Panc1 (cell line): ENCODE measurements at places on chromosomes 13 and 19. TPM values are rescaled to one million over a fixed set of nuclear protein-coding genes. Genes with fewer than 3 reads are reported as not detected.

GRCh38 chr13:45775401-45775963 lies 73.4 kb downstream of the CBY2 start:
- no peak for DNase-seq

DNA sequence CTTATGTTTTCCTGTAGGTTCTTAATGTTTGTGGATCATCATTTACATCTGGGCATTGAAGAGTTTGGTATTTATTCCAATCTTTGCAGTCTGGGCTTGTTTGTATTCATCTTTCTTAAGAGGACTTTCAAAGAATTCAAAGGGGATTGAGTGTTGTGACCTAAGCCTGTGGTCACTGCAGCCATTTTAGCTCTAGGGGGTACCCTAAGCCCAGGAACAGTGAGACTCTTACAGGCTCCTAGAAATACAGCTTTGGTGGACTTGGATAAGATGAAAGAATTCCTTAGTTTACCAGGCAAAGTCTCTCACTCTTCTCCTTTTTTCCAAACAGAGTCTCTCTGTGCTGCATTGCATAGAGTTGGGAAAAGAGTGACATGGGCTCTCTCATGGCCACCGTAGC lies 2539.0 kb upstream of the PCDH20 start:
- no peak for DNase-seq

The MATK gene
- 0.21 TPM for total RNA-seq

The PSG1 gene
- total RNA-seq = not detected

GRCh38 chr13:37997641-37998040 lies 128.1 kb upstream of the TRPC4 start:
- DNase-seq = no peak

DNA sequence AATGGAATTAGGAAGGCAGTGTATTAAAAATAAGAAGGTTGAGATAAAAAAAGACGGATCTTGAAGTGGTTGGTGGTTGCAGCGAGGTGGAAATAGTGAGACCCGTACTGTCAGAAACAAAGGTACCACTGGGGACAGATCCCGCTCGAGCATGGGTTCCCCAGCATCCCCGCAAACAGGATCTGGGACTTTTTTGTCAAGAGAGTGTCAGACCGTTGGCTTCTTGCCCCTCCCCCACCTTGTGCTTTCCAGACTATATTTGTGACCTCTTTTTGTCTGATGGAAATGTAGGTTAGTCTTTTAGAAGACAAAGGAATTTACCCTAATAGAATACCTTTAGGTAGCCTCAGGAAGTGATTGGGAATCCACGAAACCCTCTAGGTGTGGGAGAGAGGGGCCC lies 4.2 kb downstream of the GATAD2A start:
- DNase-seq = no peak

The ZNF558 gene
- total RNA-seq = 43.3 TPM

GRCh38 chr13:93140912-93141311 lies 85.7 kb upstream of the GPC6 start:
- no peak for DNase-seq

- no peak for DNase-seq
Measured at GRCh38 chr13:105329359-105329758, 1206.1 kb downstream of the EFNB2 start.

DNA sequence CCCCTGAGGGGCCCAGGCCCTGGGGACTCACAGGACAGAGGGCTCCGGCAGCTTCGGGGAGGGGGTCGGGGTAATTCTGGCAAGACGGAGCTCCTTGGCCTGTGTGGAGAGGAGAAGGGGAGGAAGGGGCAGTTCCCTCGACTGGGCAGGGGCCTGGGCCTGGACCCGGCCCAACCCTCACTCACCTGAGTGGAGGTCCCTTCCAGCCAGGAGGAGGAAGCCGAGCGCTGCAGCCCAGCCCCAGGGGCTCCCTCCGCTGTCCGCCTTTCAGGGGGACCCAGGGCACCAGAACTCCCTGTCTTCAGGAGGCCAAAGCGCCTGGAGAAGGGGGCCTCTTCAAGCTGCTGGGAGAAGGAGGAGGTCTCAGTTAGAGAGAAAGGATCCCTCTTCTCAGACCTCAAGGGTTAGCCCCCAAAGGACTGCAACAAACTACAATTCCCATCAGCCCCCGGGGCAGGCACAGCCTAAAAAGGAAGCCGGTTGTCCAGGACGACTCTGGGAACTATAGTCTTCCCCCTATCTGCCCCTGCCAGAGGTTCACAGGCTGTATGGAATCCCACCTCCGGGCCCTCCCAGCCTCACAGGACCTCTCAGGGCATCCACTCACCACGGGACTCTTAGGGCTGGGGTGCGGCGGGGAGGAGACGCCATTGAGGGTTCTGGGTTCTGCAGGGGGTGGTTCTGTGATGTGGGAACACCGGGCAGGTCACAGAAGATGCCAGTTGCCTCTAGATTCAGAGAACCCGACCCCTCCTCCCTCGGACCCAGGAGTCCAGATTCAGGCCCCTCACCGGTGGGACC lies 19.8 kb downstream of the EPS8L1 start:
- DNase-seq = no peak

DNA sequence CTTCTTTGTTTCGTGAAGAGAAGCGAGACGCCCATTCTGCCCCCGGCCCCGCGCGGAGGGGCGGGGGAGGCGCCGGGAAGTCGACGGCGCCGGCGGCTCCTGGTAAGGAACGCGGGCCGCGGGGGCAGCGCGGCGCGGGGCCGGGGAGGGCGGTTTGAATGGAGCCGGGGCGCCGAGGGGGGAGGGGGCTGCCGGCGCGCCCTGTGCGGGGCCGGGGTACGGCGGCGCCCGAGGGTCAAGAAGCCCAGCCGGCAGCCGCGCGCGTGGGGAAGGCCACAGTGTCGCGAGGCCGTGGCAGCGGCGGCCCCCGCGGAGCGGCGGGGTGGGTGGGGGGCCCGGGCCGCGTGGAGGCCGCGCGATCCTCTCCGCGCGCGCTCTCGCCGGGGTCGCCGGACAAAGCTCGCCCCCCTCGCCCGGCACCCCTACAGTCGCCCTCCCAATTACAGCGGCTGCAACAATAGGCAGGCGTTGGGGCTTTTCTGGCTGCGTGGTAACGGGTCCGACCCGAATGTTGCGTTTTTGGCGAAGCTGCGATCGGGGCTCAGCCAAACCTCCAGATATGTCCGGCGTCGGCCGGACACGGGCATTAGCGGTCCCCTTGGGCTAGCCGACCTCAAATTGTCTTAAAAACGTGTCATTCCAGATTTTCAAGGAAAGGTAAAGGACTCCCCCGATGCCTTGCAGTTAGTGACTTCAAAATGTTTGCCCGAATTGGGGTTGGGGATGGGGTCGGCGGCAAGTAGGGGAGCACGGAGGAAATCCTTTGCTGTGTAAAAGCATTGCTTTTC lies 437 bp downstream of the SMARCA4 start:
- no peak for DNase-seq

The OPA3 gene
- 20.3 TPM for total RNA-seq

DNA sequence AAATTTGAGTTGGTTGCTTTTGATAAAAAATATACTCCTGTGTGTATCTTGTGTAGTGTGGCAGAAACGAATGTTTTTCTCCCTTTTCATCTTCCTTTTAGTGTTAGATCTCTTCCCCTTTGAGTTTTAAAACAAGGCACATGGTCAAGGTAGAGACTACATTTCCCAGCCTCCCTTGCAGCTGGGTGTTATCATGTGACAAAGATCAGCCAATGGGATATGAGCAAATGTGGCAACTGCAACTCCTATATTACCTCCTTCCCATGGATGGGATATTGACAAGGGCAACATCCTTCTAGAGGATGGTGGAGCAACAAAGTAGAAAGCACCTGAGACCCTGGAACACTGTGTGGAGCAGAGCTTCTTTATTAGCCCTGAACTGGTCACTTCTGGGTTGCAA lies 42.4 kb downstream of the ADGRE3 start:
- no peak for DNase-seq

The PTBP1 gene
- 515 TPM for total RNA-seq

The APOC1 gene
- 48.5 TPM for total RNA-seq

The CYP2F1 gene
- total RNA-seq = not detected

The ZNF99 gene
- total RNA-seq = not detected
